ENCODE measurements at places on chromosomes 4 and X.

- H3K4me3 ChIP-seq: no peak overlapping the region
- H3K36me3 ChIP-seq: no peaks in the 10 kb centered on the region
- no peaks in the 10 kb centered on the region for H3K27me3 ChIP-seq
Observed at GRCh38 chrX:122270809-122271494, 913.1 kb upstream of the GRIA3 start.

- H3K36me3 ChIP-seq: peaks cover 2% of the 10 kb centered on the region
- DNase-seq: no peak
- no peaks in the 10 kb centered on the region for H3K27me3 ChIP-seq
- peak overlapping the region; percentile 96 for H3K27ac ChIP-seq
Observed at GRCh38 chr4:99090481-99091215, 2.1 kb upstream of the ADH5 start.

- no peak overlapping the region for H3K4me3 ChIP-seq
- DNase-seq: no peak
- no peak overlapping the region for H3K27ac ChIP-seq
- H3K27me3 ChIP-seq: no peaks in the 10 kb centered on the region
- no peaks in the 10 kb centered on the region for H3K36me3 ChIP-seq
- H3K4me1 ChIP-seq: no peaks in the 10 kb centered on the region
Observed at GRCh38 chr4:159577241-159577640, 474.4 kb downstream of the RAPGEF2 start.

GRCh38 chr4:169383724-169384123 is 113.0 kb upstream of the SH3RF1 start:
- no peak overlapping the region for H3K27ac ChIP-seq
- H3K4me3 ChIP-seq: no peak overlapping the region
- no peaks in the 10 kb centered on the region for H3K36me3 ChIP-seq
- H3K4me1 ChIP-seq: no peaks in the 10 kb centered on the region
- H3K27me3 ChIP-seq: no peaks in the 10 kb centered on the region
- DNase-seq: no peak

DNA sequence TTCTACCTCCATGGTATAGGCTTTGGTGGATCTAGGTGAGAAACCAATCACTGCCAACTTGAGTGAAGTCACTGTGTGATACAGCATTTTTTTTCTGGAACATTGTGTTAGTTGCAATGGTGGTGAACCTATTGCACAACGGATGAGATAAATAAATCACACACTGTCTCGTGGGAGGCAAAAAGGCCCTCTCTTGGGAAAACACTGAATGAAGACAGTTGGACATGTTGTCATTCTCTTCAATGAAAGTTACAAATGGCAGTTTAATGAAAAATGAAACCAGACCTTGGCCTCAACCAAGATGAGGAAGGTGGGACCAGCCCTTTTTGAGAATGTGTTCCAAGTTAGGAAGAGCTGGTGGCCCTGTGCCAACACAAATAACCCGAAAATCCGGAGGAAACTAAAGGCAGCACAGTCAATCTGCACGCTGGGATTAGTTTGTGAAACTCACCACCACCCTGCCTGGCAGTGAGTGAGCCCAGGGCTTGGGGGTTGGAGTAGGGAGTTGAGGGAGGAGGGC is 5.4 kb upstream of the ADGRG2 start:
- no peaks in the 10 kb centered on the region for H3K27me3 ChIP-seq
- no peak for DNase-seq
- H3K4me1 ChIP-seq: no peaks in the 10 kb centered on the region
- H3K36me3 ChIP-seq: no peaks in the 10 kb centered on the region
- no peak overlapping the region for H3K27ac ChIP-seq
- no peak overlapping the region for H3K4me3 ChIP-seq

- no peak overlapping the region for H3K27ac ChIP-seq
- H3K27me3 ChIP-seq: no peaks in the 10 kb centered on the region
- H3K36me3 ChIP-seq: no peaks in the 10 kb centered on the region
- no peak for DNase-seq
- H3K4me3 ChIP-seq: no peak overlapping the region
Observed at GRCh38 chr4:90317785-90318184, 190.6 kb downstream of the CCSER1 start.

DNA sequence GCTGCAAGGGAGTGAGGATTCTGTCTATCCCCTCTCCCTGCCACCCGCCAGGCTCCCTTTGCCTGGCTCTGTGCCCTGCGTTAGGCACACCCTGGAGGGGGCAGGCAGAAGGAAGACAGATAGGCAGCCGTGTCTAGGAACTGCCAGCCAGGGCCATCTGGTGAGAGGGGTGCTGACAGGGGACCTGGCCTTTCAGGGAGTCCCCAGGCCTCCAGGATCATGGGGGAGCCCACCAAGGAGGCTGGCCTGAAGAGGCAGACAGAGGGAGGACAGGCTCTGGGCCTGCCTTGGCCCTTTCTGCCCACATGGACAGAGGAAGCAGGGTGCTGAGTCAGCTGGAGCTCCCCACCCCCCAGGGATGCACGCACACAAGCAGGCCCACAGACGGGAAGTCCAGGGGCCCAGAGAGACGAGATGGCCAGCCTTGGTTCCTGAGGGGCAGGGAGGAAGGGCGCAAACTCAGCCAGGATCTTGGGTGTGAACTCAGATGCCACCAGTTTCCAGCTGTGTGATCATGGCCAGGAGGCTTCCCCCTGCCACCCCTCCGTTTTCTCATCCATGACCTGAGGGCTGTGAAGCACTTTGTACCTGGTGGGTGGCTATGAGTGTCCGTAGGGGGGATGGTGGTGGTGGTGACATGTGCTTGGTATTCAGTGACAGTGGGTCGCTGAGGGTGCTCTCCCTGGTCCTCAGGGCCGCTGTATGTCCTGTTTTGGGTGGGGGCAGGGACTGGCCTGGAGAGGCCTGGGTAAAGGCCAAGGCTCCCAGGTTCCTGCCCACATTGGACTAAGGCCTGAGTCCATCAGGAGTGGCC is 1.8 kb downstream of the SH3BP2 start:
- H3K27me3 ChIP-seq: no peaks in the 10 kb centered on the region
- H3K4me1 ChIP-seq: peaks cover 73% of the 10 kb centered on the region

GRCh38 chrX:136051611-136052010 is 66.4 kb downstream of the SLC9A6 start:
- DNase-seq: no peak
- H3K4me3 ChIP-seq: no peak overlapping the region
- no peaks in the 10 kb centered on the region for H3K27me3 ChIP-seq
- H3K36me3 ChIP-seq: no peaks in the 10 kb centered on the region
- peak overlapping the region; percentile 47 for H3K27ac ChIP-seq

GRCh38 chr4:176767183-176767582 is 25.5 kb downstream of the VEGFC start:
- no peak overlapping the region for H3K4me3 ChIP-seq
- H3K4me1 ChIP-seq: no peaks in the 10 kb centered on the region
- no peak for DNase-seq
- H3K36me3 ChIP-seq: no peaks in the 10 kb centered on the region

DNA sequence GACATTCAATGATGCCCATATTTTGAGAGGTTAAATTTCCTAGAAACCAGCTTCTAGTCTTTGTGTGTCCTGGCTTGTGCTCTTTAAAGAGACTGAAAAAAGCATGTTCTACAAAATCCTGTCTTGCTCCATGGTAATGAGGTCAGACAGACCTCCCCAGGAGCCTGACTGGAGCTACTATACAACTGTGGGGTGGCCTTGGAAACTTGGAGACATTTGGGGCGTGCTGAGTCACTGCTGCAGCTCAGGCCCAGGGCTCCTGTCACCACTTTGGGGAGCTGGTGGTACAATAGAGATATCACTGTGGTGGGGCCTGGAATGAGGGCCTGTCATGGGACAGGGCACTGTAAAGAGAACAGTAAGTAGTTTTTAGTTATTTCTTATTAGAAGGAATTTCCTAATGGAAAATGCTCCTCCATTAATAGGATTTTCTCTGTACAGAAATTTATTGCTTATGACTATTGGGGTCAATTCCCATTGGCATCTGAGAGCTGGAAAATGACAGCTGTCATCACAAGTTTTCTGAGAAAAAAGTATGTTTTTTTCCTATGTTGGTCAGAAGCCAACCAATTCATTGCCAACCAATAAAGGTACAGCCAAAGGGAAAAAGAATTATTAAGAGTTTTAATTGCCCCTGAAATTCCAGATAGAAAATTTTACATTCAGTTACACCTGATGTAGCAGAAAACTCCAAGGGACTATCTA is 207.4 kb upstream of the JADE1 start:
- peak overlapping the region; percentile 49 for H3K27ac ChIP-seq
- H3K27me3 ChIP-seq: no peaks in the 10 kb centered on the region
- no peak overlapping the region for H3K4me3 ChIP-seq
- DNase-seq: no peak
- no peaks in the 10 kb centered on the region for H3K36me3 ChIP-seq
- H3K4me1 ChIP-seq: peaks cover 28% of the 10 kb centered on the region

- no peaks in the 10 kb centered on the region for H3K36me3 ChIP-seq
- no peak overlapping the region for H3K4me3 ChIP-seq
- H3K27me3 ChIP-seq: no peaks in the 10 kb centered on the region
- no peaks in the 10 kb centered on the region for H3K4me1 ChIP-seq
- no peak overlapping the region for H3K27ac ChIP-seq
Observed at GRCh38 chr4:65023883-65024670, 614.8 kb upstream of the TECRL start.

GRCh38 chr4:109046471-109047201 is 255.8 kb downstream of the COL25A1 start:
- H3K27me3 ChIP-seq: no peaks in the 10 kb centered on the region
- peaks cover 4% of the 10 kb centered on the region for H3K4me1 ChIP-seq
- peak overlapping the region; percentile 19 for H3K4me3 ChIP-seq
- no peak overlapping the region for H3K27ac ChIP-seq
- H3K36me3 ChIP-seq: no peaks in the 10 kb centered on the region
- DNase-seq: no peak

DNA sequence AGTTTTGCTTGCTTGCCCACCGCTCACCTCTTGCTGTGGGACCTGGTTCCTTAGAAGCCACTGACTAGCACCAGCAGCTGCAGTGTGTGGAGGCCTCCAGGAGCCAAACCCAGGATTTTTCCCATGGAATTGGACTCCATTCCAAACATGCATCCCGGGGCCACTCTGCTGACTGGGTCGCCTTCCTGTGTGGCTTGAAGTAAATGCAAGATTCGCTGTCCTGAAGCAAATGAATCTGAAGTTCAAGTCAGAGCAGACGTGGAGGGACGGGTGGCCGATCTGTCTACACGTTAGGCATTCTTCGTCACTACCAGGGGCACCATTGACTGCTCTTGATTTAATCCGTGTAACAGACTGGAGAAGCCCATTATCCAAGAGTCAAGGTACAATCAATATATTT is 109.0 kb downstream of the SHOX start:
- DNase-seq: no peak
- H3K27ac ChIP-seq: no peak overlapping the region
- H3K4me1 ChIP-seq: no peaks in the 10 kb centered on the region
- no peak overlapping the region for H3K4me3 ChIP-seq
- no peaks in the 10 kb centered on the region for H3K36me3 ChIP-seq
- H3K27me3 ChIP-seq: no peaks in the 10 kb centered on the region

DNA sequence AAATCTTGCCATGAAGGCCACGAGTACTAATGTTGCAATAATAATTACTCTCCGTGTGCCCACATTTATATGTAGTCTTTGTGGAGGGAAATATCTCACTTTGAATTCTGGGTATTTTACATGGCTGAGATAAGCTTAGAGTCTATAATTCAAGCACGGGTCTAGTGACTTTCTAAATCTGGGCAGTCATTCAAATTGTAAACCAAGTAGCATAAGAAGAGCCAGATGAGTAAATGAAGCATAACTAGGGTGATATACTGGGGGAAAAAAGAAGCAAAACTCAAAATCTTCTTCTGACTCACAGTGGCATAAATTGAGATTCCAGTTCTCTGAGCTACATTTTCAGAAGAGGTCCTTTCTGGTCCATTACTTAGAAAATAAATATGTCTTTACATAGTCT is 53.0 kb downstream of the MAPK10 start:
- H3K4me1 ChIP-seq: no peaks in the 10 kb centered on the region
- H3K36me3 ChIP-seq: no peaks in the 10 kb centered on the region
- no peaks in the 10 kb centered on the region for H3K27me3 ChIP-seq
- H3K4me3 ChIP-seq: no peak overlapping the region
- no peak for DNase-seq

GRCh38 chr4:163485589-163485988 is 8.9 kb upstream of the TMA16 start:
- no peaks in the 10 kb centered on the region for H3K27me3 ChIP-seq
- no peak overlapping the region for H3K4me3 ChIP-seq
- no peak for DNase-seq
- no peaks in the 10 kb centered on the region for H3K4me1 ChIP-seq
- no peaks in the 10 kb centered on the region for H3K36me3 ChIP-seq
- no peak overlapping the region for H3K27ac ChIP-seq

DNA sequence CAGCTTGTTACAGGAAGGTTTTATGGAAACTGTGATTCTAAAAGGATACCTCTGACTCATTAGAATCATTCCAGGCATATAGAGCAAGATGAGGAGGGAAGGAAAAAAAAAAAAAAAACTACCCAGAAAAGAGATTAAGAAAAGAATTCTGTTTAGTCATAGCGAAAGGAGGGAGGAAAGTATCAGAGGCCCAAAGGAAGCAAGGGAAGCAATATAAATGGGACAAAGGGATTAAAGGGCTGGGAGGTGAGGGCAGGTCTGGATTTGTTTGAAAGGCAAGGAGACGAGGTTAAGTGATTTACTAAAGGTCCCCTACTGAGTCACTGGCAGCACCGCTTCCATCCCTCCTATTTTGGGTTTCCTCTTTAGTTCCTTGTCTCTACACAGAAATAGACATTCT is 88.6 kb upstream of the IL1RAPL1 start:
- no peak for DNase-seq
- no peak overlapping the region for H3K4me3 ChIP-seq
- H3K36me3 ChIP-seq: no peaks in the 10 kb centered on the region
- no peak overlapping the region for H3K27ac ChIP-seq
- H3K4me1 ChIP-seq: no peaks in the 10 kb centered on the region

DNA sequence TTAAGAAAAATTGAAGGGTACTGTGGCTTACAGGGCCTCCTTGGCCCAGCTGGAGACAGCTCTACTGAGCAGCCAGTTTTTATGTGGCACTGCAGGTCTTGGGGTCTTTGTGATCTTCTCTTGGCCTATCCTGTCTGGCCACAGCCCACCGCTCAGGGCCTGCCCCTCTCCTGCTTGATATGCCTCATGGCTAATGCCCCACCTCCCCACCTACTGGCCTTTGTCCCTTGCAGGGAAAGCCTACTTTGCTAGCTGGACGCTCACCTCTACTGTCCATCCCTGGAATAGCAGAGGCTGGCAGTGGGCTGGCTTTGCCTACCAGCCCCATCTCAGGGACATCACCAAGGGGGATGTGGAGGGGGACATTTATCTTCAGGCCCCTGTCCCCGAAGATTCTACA is 134.1 kb downstream of the PJA1 start:
- no peak overlapping the region for H3K4me3 ChIP-seq
- no peak overlapping the region for H3K27ac ChIP-seq
- H3K36me3 ChIP-seq: no peaks in the 10 kb centered on the region
- no peaks in the 10 kb centered on the region for H3K4me1 ChIP-seq
- no peak for DNase-seq

DNA sequence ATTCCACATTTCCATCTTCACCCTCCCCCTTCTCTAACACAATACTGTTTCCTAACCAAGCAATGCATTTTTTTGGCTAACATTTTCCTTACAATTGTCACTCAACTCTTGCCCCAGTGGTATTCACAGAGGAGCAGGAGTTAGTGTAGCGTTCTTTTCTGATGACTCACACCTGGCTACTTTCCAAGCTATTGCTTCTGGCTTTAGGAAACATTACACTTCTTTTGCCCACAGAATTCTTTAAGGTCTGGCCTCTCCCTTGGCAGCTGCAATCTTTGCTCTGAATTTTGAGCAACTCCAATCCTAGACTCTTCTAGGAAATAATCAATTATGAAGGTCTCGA is 27.5 kb upstream of the PDGFC start:
- no peak for DNase-seq
- no peaks in the 10 kb centered on the region for H3K36me3 ChIP-seq
- peaks cover 14% of the 10 kb centered on the region for H3K4me1 ChIP-seq
- no peaks in the 10 kb centered on the region for H3K27me3 ChIP-seq
- no peak overlapping the region for H3K4me3 ChIP-seq
